Activated T-helper 17 cell treated with anti-CD3 and anti-CD28 coated beads, Interleukin-2, amount 50 U/mL, for 72 hours (primary cell): ENCODE measurements at places on chromosomes 2 and 18. TPM values are rescaled to one million over a fixed set of nuclear protein-coding genes. Genes with fewer than 3 reads are reported as not detected.
A peak's percentile ranks its signal among the peaks of the same experiment; 100 is the strongest.

The ZNF407 gene
- total RNA-seq = 17.9 TPM

The REG1B gene
- total RNA-seq = not detected

The SAG gene
- 1.7 TPM for total RNA-seq

The CRYGD gene
- not detected for total RNA-seq

The CYTIP gene
- total RNA-seq = 591 TPM

DNA sequence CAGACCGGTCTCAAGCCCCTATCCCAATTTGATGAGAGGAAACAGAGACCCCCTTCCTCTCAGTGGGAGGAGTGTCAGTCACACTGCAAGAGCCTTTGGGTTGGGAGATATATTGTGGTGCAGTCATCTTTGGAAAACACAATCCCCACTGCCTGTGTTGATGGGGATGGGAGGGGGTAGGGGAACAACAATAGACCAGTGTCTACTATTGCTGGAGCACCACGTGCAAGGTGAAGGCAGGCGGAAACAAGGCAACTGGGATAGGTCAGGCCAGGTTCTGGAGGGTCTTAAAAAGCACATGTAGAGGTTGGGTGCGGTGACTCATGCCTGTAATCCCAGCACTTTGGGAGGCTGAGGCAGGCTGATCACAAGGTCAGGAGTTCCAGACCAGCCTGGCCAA lies 127.9 kb downstream of the ZFP36L2 start:
- ATAC-seq = no peak

GRCh38 chr2:149307014-149307413 lies 23.4 kb upstream of the LYPD6 start:
- ATAC-seq = no peak

- ATAC-seq = no peak
These were observed 12.8 kb downstream of the SOCS6 start for GRCh38 chr18:70301667-70302066.

- ATAC-seq = no peak
These were observed 14.6 kb upstream of the MCM6 start for GRCh38 chr2:135890835-135891234.

DNA sequence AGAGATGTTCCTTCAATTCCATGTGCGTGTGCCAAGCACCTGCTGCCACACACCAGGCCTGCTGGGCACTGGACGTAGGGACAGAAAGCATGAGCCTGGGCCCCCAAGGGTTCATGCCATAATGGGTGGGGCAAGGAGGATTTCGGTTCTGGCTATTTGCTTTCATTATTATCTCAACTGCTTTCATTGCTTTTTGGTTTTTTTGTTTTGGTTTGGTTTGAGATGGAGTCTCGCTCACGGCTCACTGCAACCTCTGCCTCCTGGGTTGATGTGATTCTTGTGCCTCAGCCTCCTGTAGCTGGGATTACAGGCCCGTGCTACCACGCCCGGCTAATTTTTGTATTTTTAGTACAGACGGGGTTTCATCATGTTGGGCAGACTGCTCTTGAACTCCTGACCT lies 57.2 kb downstream of the SF3B1 start:
- no peak for ATAC-seq

DNA sequence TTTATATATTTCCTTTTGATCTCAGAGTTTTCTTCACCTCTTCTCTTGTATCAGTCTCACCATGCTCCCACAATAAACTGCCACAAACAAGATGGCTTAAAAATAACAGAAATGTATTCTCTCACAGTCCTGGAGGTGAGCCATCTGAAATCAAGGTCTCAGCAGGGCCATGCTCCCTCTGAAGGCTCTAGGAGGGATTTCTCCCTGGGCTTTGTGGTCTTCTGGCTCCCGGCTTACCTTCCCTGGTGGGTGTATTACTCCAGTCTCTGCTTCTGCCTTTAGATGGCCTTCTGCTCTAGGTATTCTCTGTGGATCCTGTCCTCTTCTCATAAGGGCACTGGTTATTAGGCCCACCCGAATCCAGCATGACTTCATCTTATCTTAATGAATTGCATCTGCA lies 994.7 kb upstream of the POU3F3 start:
- ATAC-seq = no peak

- ATAC-seq = peak; percentile 31
These were observed 489 bp downstream of the TRMT61B start for GRCh38 chr2:28869494-28870145.

- no peak for ATAC-seq
These were observed 16.5 kb downstream of the CPLX4 start for GRCh38 chr18:59301929-59302328.

GRCh38 chr2:74083750-74084149 lies 64.0 kb downstream of the BOLA3 start:
- no peak for ATAC-seq

GRCh38 chr2:174590928-174591648 lies 6.5 kb downstream of the WIPF1 start:
- ATAC-seq = no peak

DNA sequence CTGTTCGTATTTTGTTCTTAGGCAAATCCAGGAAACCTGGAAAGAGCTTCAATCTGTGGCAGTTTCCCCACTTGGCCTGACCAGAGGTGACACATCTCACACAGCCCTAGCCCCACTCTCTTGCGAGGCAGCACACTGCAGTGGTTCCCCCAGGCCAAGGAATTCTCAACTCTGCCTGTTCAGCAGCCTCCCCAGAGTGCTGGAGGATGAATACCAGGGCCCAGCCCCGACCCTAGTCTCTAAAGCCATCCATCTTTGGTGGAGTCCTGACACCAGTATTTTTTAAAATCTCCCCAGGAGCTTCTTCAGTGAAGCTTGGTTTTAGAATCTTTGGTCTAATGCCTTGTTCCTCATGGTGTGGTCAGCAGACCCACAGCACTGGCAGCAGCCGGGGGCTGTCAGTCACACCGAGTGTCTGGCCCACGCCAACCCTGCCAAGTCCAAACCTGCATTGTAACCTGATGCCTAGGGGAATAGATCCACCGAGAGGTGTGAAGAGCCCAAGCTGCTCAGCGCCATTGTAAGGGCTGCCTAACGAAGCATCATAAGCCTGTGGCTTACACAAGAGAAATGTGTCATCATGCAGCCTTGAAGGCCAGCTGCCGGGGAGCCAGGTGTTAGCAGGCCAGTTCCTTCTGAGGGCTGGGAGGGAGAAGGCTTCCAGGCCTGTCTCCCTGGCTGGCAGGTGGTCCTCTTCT lies 428.7 kb upstream of the ID2 start:
- no peak for ATAC-seq

DNA sequence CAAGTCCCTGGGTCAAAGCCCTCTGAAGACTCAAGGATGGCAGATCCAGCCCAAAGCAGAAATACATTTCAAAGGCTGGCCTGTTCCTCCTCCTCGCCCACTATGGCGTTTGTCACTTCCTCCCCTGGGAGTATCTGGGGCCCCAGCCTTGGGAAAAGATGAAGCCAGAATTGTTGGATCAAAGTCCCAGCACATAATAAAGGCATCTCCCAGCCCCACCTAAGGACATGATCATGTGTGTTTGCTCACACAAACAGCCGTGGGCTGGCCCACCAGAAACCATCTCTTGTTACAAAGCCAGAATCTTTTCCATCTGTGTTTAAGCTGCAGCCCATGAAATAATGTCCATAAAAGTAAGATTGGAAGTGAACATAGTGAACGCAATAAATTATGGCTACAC lies 50.1 kb upstream of the HAAO start:
- ATAC-seq = no peak

GRCh38 chr2:241551998-241552737 lies 6.4 kb upstream of the BOK start:
- no peak for ATAC-seq

DNA sequence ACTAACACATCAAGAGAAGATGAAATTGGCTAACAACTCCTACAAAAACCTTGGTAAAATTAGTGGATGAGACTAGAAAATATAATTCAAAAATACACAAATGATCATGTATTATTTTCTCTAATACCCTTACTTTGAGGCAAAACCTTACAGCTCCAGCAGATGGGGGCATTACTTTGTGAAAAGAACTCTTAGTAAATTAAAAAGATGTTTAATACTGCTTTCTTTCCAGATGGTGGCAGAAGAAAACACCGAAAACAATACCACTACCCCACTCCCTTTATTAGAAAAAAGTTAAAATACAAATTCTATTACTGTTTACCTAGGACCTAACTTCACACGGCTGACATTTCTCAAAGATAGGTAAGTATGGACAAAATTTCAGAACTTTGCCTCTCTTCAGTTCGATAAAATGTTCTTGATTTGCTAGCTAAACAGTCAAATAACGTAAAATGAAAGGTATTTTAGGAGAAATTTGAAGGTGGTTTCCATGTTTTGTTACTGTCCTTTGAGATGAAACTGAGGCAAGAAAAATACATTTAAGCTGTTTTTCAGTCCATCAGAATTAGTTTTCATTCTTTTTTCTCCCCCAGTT lies 30.6 kb downstream of the ORC4 start:
- ATAC-seq = no peak
